ENCODE measurements at places on chromosomes 6 and 20.

- no peak for DNase-seq
Observed at GRCh38 chr6:70575899-70576495, 9.3 kb downstream of the SDHAF4 start.

GRCh38 chr20:62850333-62850974 is 11.2 kb downstream of the TCFL5 start:
- no peak for DNase-seq

- no peak for DNase-seq
Observed at GRCh38 chr6:142731611-142732010, 213.4 kb downstream of the HIVEP2 start.

DNA sequence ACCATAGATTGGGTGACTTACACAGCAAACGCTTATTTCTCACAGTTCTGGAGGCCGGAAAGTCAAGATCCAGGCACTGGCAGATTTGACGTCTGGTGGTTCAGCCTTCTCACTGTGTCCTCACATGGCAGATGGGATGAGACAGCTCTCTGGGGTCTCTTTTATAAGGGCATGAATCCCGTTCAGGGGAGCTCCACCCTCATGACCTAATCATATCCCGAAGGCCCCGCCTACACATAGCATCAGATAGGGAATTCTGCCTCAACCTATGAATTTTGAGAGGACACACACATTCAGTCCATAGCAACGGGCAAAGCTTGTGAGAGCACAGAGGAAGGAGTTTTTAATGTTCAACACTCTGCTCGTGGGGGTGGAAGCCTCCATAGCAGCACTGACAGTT is 27.5 kb downstream of the DAAM2 start:
- no peak for DNase-seq

- DNase-seq: no peak
Observed at GRCh38 chr20:37245216-37246150, 16.1 kb downstream of the GHRH start.

DNA sequence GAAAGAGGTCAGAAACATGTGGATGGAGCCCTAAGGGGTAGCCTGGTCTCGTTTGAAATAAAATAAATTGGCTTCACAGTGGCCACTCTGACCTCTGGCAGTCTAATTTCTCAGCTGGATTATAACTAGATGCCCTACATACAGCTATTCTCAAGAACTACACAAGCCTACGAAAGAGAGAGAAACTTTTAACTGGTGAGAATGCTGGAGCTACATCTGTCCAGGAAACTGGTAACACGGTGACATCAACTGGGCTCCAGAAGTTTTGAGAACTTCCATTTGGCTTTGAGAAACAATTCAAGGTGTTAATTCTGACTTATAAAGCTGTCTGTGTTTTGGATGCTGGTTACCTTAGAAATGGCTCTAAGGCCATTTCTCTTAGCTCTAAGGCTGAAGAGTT is 187.3 kb upstream of the TENT5A start:
- DNase-seq: no peak

GRCh38 chr20:53914781-53915445 is 155.5 kb downstream of the BCAS1 start:
- no peak for DNase-seq

GRCh38 chr20:58308680-58309527 is 611 bp upstream of the RAB22A start:
- DNase-seq: peak; percentile 50

DNA sequence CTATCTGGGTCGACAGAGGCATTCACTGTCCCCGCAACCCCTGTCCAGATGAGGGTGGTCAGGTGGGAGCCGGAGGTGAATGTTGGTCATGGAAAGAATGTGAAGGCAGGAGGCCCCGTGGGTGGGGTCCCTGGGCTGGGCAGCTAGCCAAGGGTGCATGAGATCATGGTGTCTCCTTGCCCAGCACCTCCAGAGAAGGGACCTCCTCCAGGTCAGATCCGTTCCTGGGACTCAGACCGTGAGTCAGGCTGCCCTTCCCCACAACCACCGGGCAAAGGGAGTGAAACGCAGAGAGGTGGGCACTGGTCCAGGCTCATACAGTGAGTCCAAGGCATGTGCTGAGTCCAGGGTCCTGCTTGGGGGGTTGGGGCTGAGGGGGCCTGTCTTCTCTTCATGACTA is 3.5 kb downstream of the FOXS1 start:
- DNase-seq: peak; percentile 76

GRCh38 chr6:108341372-108341771 is 46.5 kb downstream of the AFG1L start:
- no peak for DNase-seq

DNA sequence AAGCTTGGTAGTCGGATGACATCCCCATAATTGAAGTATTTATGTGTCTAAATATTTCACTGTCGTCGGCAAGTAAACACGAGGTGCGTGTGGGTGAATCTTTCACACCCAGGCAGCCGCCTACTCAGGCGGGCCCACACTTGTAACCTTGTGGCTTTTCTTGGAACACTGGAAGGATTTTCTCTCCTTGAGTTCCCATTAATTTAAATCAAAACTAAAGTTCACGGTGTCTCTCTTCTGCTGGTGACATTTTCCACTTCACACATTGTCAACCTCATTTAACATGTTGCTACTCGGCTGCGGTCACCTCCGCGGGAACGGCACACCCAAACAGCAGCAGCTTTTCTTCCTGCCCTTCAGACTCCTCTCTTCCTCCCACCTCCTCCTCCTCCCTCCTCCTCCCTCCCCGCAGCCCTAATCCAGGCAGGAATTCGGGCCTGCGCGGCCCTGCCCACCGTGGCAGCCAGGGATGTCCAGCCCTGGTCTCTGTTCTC is 336.6 kb downstream of the QKI start:
- DNase-seq: no peak

- DNase-seq: no peak
Observed at GRCh38 chr20:43151901-43152300, 37.8 kb downstream of the PTPRT start.

DNA sequence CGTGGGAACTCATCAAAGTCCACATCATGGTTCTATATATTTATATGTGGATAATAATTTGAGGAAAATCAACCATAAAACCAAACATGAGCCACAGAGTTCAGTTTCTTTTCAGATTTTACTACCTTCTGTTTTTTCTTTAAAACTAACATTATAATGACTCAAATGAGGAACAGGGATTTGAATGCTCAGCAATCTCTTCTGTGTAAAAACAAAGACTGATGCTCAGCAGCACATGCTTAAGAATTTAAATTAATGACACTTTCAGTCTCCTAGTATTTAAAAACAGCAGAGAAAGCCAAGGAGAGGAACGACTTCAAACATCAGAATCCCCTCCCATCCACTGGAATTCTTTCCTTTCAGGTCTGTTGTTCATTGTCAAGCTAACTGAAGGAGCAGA is 72.7 kb downstream of the PSMG4 start:
- no peak for DNase-seq

- no peak for DNase-seq
Observed at GRCh38 chr6:154407440-154407839, 50.8 kb upstream of the IPCEF1 start.

DNA sequence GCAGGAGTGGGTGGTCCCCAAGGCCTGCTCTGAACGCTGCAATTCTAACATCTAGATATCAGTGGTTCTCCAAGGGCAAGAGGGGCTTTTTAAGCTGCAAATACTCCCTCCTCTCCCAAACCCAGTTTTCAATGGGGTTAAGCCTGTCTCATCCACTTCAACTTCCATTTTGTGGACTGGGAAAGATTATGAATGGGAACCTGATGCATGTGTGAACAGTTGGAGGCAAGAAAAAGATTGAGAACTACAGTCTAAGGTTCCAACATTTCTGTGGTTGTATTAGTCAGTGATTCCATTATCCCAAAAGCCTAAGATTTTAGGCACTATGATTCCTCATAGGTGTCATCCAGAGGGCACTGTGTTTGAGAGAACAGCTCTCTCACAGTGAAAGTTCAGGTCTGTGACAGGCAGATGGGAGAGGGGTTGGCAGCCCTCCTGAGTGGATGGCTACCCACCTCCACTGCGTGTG is 53.7 kb downstream of the HNF4A start:
- DNase-seq: no peak

All from Caki2 (cell line).